ENCODE measurements at places on chromosomes 6 and 20.

GRCh38 chr6:26427451-26427809 is 12.9 kb upstream of the BTN3A3 start:
- DNase-seq: no peak

GRCh38 chr6:16331384-16332174 is 93.2 kb downstream of the GMPR start:
- peak; percentile 76 for DNase-seq

DNA sequence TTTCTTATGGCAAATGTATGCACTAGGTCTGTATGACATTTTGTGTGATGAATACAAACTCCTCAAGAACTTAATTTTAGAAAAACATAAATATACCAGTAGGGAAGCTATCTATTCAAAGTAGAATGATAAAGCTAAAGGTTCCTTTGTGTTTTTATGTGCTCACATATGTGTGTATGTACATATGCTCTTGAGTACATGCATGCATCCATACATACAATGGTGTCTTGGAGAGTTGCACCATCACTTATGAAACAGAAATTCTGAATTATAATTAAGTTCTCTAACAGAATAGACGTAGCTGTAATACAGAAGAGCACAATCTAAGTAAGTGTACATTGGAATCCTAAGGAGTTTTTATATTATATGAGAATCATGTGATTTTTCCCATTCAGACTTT is 2.3 kb downstream of the NKAIN2 start:
- no peak for DNase-seq

DNA sequence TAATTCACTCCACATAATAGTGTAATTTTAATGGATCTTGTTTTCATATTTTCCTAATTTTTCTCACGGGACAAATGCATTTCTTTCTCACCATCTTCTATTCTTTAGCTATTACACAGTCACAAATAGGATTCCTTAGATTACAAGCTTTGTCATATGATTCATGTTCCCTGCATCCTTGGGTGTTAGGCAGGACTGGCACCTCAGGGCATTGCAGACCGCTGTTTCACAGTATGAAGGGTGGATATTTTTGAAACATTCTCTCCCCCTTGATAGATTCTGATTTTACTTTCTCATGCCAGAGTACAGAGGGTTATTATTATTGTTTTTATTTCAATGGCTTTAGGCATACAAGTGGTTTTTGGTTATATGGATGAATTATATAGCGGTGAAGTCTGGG is 602.5 kb downstream of the PHF3 start:
- no peak for DNase-seq

GRCh38 chr20:10217721-10218410 is 764 bp upstream of the SNAP25 start:
- DNase-seq: peak; percentile 39
